Fibroblast of gingiva (primary cell): ENCODE measurements at places on chromosomes 12 and 14.

- DNase-seq: no peak
Observed at GRCh38 chr12:114311974-114312373, 94.0 kb downstream of the TBX5 start.

- DNase-seq: no peak
Observed at GRCh38 chr14:104329793-104330192, 191.4 kb downstream of the KIF26A start.

DNA sequence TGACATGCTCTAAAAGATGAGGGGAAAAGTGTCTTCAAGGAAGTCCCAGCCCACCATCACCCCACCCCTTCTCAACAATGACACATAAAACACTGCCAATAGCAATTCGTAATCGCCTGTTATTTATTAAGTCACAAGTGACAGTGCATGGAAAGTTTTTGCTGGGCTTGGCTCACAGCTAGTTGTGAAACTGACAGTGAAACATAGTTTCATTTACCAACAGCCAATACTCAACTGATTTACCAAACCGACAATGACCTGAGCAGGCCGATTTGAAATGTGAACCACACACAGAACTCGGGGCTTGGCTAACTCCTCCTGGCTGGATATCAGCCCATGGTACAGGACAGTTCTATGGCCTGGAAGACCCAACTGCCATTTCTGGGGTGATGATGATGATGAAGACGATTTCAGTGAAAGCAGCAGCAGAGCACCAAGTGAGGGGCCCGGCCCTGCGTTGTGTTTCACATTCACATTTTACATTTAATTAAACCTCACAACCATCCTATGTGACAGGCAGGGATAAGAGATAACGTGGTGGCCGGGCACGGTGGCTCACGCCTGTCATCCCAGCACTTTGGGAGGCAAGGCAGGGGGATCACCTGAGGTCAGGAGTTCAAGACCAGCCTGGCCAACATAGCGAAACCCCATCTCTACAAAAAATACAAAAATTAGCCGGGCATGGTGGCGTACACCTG lies 42.7 kb downstream of the CAMKK2 start:
- DNase-seq: peak; percentile 56

- DNase-seq: no peak
Observed at GRCh38 chr12:72570601-72571000, 298.4 kb downstream of the TRHDE start.

- DNase-seq: no peak
Observed at GRCh38 chr12:42296503-42297109, 29.3 kb downstream of the ZCRB1 start.

DNA sequence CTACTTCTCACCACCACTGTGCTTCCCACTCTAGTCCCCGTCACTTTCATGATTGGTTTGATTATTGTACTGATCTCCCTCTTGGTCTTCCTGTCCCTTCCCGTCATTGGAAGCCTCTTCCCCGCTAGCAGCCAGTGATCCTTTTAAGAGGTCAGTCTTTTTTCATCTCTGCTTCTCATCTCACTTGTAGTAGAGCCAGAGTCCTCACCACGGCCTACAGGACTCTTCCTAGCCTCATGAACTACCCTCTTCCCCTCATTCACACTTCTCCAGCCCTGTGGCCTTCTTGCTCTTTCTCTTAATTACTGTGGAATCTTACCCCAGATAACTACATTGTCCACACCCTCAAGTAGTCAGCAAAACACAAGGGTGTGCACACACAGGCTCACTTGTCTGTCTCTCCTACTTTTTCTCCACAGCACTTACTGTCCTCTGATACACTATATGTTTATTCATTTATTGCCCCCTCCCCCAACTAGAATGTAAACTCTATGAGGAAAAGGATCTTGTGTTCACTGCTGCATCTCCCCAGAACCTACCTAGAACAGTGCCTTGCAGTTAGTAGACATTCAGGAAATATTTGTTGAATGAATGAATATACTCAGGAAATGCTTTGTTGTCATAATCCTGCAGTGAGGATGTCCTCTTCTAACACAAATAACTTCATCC lies 66.3 kb downstream of the CKB start:
- no peak for DNase-seq

- no peak for DNase-seq
Observed at GRCh38 chr14:74864198-74864597, 11.7 kb downstream of the PROX2 start.

DNA sequence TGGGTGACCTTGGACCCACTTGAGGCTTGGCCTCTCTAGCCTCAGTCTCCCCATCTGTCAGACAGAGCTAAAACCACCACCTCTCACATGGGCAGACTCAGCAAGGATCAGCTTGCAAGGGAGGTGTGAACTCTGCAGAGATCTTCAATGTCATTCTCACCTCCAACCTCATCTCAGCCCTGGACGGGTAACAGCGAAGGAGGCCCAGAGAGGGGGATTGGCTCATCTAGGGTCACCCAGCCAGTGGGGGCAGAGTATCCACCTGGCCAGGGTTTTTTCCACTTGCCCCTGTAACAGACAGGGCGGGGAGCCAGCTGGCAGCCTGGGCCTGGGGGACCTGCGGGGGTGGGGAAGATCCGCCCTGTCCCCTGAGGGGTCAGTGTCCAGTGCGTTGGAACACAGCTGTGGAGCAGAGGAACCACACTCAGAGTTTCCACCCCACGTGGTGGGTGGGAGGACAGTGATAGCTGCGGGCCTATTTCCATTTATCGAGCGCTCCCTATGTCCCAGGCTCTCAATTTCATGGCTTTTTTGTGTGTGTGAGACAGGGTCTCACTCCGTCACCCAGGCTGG lies 27.4 kb downstream of the DTX1 start:
- DNase-seq: no peak

- no peak for DNase-seq
Observed at GRCh38 chr14:20988717-20989470, 886 bp upstream of the METTL17 start.

- no peak for DNase-seq
Observed at GRCh38 chr14:85978582-85979250, 448.8 kb downstream of the FLRT2 start.

DNA sequence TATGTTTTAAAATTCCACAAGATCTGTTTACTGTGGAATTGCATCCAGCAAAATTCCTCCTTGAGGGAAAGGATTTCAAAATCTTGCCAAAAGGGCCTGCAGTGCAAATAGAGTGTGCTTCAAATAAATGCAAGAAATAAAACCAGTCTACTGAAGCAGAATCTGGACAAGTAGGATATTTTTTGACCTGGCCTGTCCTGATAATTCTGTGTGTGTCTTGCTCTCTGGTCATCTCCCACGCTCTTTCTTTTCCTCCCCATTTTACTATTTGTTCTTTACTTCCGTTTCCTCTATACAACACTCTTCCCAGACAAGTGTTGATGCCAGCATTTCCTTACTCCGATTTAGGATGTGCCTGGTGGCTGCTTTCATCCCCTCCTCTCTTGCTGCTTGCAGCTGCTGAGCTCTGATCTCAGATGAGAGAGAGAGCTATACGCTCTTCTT lies 115.9 kb downstream of the GPR135 start:
- no peak for DNase-seq

DNA sequence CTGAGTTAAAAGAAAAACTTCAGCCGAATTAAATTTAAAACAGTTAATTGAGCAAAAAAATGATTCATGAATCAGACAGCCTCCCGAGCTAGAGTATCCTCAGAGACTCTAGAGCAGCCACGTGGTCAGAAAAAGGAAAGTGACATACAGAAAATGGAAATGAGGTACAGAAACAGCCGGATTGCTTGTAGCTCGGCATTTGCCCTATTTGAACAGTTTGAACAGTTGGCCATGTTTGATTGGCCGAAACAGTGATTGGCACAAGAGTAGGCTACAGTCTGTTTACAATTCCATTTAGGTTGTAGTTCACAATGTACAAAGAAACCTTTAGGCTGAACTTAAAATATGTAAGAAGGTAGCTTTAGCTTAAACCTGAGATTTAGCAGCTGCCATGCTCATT lies 12.9 kb upstream of the OXA1L start:
- no peak for DNase-seq

DNA sequence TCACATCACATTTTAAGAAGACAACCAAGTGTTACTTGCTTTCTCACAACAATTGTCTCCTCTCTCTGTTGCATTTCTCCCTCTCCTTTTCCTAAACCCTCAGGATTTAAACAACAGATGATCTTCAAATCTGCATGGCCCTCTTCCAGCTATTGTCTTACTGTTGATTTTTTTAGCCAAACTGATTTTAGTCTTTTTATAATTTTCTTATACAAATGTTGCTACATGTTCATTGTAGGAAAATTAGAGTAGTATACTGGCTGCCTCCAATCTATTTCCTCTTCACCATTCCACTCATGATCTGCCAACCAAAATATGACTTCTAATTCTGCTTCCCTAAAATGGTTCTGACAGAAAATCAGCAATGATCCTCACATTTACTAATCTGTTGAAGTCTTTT lies 1.4 kb upstream of the KERA start:
- DNase-seq: no peak

DNA sequence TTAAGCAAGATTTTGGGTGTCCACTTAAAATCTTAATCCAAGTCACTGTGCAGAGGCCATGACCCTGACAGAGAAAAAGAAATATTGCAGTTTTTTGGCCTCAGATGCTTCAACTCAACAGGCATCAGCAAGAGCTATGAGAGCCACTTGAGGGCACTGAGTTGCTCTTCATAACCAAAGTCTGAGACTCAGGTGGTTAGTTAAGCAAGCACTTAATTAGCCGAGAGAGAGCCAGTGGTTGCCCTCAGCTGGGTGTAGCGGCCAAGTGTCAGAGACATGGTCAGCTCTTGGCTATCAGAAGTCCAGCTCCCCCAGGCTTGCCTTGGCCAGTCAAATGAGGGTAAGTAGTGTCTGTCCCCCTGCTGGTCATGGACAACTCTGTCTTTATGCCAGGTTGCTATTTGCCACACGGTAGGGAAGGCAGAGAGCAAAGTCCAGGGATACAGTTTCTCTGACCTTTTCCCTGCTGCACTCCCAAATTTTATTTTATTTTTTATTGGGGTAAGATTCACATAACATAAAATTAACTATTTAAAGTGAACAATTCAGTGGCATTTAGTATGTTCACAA lies 9.0 kb upstream of the KRT71 start:
- no peak for DNase-seq

DNA sequence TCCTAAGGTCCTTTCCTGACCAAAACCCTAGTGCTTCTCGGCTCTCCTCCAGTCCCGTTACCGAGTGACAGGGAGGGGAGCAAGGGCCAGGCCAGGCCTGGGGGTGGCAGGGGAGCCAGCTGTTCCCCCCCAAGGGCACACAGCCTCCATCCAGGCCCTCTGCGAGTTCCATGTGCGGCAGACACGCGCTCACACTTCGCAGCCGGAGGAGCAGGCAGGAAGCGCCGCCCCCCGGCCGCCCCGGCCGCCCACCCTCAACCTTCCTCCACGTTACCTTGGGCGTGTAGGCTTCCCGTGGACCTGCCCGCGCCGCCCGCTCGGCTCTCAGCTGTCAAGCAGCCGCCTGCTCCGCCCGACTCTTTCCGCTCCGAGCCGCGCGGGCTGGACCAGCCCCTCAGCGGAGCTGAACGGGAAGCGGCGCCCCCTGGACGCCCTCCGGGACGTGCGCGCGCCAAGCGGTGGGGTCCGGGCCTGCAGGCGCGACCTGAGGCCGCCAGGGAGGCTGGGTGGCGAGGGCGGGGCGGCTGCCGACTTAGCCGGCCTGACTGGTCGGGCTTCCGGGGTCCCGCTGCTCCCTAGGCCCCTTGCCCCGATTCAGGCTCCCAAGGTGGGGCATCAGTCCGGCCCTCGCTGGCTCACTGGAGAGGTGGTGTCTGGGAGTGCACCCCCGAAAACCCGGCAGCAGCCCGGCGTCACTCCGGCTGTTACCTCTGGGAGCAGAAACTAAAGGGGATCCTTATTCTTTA lies at the start of gene CRACR2A:
Gene CRACR2A, minus strand, starts transcription at position 369 of the 746 bp plus-strand sequence. CDS start 56,110 bp downstream, outside the sequence.
- DNase-seq: peak; percentile 79

DNA sequence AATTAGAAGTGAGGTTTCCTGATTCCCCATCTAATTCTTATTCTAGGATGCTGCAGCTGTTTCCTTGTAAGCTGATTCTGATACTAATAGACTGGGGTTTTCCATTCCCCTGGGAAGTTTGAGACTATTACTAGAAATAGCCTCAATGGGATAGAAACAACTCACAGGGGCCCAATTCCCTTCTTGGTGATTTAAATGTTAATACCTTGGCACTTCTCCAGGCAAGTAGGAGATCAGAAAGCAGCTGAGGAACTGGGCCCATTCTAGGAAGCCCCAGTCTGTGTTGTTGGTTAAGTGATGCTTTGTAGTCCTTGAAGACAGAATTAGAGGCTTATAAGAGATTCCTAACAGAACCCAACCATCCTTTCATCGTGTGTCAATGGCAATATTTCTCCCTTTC lies 407.0 kb upstream of the SEL1L start:
- DNase-seq: no peak
